ENCODE measurements at places on chromosomes 3 and 15.

- no peak for DNase-seq
These were observed 300.2 kb upstream of the TRIM42 start for GRCh38 chr3:140377644-140378043.

- no peak for DNase-seq
These were observed 49.9 kb downstream of the TRANK1 start for GRCh38 chr3:36894914-36895313.

GRCh38 chr3:133469140-133469731 is 69.4 kb downstream of the BFSP2 start:
- no peak for DNase-seq

- no peak for DNase-seq
These were observed 23.9 kb downstream of the ALDH1L1 start for GRCh38 chr3:126156468-126156867.

GRCh38 chr3:102449341-102449740 is 14.5 kb downstream of the ZPLD1 start:
- no peak for DNase-seq

DNA sequence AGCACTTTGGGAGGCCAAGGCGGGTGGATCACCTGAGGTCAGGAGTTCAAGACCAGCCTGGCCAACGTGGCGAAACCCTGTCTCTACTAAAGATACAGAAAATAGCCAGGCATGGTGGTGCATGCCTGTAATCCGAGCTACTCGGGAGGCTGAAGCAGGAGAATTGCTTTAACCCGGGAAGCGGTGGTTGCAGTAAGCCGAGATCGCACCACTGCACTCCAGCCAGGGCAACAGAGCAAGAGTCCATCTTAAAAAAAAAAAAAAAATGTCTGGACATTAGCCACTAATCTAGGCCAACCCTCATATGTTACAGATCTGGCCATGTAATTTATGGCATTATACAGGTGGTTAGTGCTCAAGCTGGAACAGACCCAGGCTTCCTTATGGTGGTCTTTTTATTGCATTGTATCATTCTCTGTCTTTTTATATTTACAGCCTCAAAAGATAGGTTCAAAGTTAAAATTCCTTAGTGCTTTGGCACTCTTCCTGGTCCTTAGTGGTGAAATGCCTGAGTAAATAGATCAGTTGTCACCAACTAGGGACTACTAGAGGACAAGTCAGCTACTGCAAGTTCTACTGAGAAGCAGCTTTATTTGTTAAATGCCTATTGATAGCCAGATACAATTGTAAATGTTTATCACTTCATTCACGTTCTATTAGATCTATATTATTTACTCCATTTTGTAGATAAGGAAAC is 16.0 kb downstream of the STARD9 start:
- DNase-seq: no peak

DNA sequence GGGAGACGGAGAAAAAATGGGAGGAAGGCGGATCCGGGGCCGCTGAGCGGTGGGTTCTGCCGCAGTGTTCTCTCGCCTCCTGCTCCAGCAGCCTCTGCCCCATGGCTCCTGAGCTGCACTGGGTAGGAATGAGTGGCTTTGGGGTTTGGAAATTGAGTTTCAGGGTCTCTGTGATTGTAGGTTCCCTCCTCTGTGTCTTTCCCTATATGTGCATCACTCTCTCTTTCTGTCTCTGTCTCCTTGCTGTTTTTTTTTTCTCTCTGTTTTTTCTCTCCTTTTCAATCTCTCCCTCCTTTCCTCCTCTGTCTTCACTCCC is 1.9 kb downstream of the GRM7 start:
- DNase-seq: no peak

- no peak for DNase-seq
These were observed 23.1 kb downstream of the SRGAP3 start for GRCh38 chr3:9226326-9226725.

DNA sequence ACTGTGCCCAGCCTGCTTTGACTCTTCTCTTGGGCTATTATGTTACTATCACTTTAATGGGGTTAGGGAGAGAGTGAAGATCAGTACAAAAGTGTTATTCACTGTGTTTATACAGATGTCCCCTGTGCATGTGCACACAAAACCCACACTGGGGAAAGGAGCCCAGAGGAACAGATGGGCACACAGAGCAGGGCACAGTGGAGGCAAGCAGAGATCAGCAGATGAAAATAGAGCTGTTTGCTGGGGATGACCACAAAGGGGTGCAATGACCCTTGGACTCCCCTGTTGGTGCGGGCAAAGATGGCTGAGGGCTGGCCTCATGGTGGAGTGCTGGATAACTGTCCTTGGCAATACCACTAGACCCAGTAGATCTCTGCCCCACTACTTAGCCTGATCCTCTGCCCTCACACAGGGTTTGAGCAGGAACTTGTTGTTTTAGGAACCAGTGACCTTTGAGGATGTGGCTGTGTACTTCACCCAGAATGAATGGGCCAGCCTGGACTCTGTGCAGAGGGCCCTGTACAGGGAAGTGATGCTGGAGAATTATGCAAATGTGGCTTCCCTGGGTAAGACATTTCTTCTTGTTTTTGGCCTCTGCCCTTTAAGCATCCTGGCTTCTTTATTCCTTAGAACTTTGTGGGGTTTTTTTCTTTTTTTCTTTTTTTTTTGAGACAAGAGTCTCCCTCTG is 5.3 kb downstream of the ZNF620 start:
- no peak for DNase-seq

DNA sequence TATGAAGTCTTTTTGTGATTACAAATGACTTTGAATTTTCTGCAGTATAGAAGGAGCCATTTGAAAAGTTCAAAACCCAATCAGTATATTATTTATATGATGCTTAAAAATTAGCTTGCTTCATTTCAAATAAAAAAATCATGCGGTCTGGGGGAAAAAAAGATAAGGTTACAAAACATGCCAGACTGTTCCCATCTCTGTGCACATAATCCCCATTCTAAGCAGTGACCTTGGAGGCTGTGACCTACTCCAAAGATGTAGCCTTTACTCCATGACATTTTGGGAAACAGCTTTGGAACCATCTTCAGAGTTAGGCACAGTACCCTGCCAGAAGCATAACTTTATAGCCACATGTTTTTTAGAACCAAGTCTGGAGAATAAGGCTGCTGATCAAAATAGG is 447.7 kb upstream of the WNT5A start:
- DNase-seq: no peak

DNA sequence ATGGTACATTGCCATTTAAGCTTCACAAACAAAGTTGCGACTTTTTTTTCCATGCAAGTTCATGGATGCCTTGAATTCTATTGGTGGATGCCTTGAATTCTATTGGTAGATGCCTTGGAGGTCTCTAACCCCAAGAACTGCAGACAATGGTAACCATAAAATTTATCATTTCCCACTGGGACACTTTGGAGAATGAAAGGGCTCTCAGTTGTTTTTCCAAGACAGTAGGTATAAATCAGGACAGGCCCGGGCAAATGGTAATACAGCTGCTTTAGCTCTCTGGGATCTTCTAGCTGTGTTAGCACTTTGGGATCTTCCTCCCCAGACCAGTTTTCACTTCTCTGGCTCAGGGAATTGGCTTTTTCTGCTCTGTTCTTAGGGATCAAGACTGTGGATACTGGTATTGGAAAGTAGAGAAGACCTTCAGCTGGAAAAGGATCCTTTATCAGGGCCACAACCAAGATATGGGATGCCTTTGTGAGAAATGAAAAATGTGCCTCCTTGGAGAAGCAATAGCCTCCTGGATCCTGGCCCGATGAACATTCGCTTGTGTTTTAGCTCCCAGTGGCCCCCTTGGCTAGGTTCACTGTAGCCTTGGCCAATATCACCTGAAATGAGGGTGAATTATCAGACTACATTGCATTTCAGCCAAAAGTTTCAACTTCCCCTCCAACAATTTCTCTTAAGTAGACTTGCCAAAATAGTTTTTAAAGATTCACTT is 8.3 kb downstream of the LRRC3B start:
- DNase-seq: no peak

DNA sequence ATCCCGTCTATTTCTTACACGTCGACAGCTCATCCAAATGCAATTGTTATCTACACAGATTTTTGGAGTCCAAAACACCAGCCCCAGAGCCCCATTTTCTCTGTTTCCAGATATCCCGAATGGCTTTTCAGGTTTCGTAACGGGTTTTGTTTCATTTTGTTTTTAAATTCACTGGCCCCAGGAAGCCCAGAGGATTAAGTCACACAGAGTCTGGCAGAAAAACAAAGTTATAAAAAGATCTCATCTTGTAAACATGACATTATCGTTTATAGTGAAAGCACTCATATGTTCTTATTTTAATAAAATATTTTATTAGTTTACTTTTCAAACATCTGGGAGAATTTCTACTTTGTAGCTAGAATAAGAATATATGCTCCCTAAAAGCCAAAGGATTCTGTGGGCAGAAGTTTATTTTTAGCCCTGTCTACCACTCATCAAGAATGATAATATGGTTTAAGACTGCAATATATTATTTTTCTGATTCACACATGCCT is 149.3 kb upstream of the SLC2A2 start:
- DNase-seq: no peak

DNA sequence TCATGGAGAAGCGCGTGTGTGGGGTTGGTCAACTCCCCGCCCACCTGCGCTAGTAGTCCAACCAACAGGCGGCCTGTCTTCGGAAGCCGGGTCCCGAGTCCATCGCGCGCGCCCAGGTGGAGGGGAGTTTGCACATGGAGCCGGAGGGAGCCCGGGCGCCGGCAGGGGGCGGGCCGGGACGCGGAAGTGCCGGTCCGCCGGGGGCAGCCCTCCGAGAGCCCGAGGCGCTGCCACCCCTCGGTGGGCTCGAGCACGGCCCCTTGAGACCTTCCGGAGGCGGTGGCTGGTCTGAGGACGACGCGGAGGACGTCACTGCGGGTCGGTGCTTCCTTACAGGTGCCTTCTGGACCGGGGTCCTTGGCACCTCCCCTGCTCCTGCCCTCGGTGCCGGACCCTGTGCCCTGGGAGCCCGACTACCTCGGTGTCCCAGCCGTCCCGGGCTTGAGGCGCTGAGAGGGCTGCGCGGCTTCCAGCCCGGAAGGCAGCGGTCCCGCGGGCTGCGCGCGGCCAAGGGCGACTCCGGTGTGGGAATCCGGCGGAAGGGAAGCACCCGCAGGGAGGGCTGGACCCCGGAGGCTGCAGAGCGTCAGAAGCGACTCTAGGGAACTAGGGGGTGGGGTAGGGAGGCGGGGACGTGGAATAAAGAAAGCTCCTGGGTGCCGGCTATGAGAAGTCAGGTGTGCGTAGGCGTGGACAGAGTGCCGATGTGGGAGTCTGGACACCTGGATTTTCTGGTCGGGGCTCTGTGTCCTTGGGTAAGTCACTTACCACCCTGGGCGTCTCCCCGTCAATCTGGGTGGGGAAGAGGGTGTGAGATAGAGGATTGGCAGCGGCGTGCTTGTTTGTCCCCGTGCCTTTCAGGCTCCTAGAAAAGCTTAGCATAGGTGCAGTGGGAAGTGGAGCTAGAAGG is 212.3 kb downstream of the FGF12 start:
- DNase-seq: peak; percentile 62

GRCh38 chr15:74461847-74462511 is 1.0 kb upstream of the UBL7 start:
- DNase-seq: no peak

DNA sequence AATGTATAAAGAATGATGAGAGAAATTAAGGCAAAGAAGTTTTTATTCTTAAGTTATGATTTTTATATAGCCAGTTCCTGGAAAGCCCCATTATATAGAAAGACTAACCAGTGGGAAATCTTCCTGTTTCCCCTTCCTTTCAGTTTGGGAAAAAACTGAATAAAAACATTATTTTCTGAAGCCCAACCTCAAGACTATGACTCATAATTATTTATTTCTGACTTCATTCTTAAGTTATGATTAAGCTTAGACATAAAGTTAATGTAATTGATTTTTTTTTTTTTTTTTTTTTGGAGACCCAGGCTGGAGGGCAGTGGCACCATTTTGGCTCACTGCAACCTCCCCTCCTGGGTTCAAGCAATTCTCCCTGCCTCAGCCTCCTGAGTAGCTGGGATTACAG is 55.8 kb downstream of the TRPC1 start:
- no peak for DNase-seq

- DNase-seq: no peak
These were observed 186.6 kb upstream of the ROPN1 start for GRCh38 chr3:124178531-124178930.

GRCh38 chr15:36603987-36604386 is 24.6 kb downstream of the CDIN1 start:
- DNase-seq: no peak

DNA sequence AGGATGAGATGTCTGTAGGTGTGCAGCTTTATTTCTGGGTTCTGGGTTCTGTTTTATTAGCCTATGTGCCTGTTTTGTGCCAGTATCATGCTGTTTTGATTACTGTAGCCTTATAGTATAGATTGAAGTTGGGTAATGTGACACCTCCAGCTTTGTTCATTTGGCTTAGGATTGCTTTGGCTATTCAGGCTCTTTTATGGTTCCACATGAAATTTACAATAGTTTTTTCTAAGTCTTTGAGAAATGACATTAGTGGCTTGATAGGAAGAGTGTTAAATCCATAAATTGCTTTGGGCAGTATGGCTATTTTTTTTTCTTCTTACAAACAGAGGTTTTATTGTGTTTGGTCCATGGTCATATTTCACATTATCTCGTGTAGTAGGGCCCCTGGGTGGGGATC is 285.8 kb upstream of the GADL1 start:
- DNase-seq: no peak

DNA sequence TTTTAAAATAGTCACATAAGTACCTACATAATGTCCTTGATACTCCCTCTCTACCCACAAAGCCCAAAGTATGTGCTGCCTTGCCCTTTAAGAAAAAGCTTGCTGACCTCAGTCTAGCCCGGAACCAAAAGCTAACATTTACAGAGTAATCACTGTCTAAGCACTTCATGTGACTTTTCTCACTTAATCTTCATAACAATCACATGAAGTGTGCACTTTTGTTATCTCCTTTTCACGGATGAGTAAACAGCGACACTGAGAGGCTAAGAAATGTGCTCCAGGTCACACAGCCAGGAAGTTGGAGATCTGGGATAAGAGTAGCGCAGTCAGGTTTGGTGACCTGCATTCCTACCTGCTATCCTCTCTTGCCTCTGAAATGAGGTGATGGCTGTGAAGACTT is 194.0 kb downstream of the ITPR1 start:
- DNase-seq: no peak

- no peak for DNase-seq
These were observed 459.5 kb downstream of the DIPK2A start for GRCh38 chr3:144431134-144431533.

GRCh38 chr15:83248151-83249029 is 36.1 kb downstream of the BNC1 start:
- peak; percentile 28 for DNase-seq

DNA sequence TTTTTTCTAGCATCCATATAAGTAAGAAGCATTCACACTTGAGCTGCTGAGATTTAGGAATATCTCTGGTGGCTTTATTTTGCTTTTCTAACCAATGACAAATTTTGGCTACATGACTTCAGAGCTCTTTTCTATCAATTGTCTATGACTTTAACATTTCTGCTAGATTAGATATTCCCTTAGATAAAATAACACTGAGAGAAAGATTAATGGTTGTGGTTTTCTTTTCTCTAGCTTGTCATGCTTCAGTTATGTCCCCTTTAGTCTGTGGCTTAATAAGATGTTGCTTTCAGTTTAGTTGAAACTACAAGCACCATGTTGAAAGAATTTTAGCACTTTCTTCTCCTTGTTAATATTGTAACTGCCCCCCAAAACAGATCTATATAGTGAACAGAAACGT is 665.6 kb upstream of the CCDC54 start:
- DNase-seq: no peak

- no peak for DNase-seq
These were observed 121.0 kb downstream of the PDZRN3 start for GRCh38 chr3:73503781-73504180.

Measured in NCI-H1092 treated with DMSO at 0.1 percent for 48 hours (cell line).